Aorta (tissue), 5 donors: ENCODE measurements at places on chromosomes 3 and 15.

- no peak for DNase-seq
Observed at GRCh38 chr3:180189310-180189648, 152.5 kb upstream of the PEX5L start.

GRCh38 chr3:171284308-171285075 is 175.7 kb downstream of the TNIK start:
- DNase-seq: no peak

DNA sequence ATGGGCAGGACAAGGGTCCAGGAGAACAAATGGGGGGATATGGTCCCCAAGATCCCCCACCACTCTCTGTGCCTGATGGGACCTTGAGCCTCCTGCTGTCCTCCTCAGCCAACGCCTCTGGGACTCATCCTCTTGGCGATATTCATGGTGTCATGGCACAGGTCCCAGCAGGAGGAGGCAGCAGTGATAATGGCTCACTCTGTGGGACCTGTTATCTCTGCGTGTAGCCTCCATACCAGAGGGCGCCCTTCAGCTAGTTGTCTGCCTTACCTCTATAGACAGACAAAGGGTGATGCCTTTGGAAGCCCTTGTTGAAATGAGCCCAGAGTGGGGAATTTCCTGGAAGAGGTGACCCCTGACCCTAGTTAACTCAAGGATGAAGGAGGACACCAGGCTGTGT is 7.4 kb downstream of the ZBTB47 start:
- DNase-seq: no peak

DNA sequence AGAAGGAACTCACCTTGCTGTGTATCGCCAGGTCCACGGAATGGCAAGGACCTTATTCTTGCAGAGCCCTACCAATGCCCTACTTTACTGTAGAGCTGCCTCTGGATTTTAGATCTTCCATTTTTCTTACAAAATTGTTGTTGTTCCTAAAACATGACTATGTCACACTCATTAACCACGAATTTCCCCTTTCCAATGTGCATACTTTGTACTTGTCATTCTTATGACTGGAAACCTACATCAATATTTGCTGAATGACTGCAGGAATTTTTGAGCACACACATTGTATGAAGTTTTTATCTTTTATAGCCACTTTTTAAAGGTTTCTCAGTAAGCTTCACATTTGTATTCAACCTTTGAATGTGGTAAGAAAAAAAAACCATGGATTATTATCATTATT is 35.9 kb upstream of the CMSS1 start:
- DNase-seq: no peak

GRCh38 chr15:78193731-78194567 is 40.4 kb downstream of the ACSBG1 start:
- DNase-seq: no peak

GRCh38 chr15:39251413-39252133 is 329.3 kb upstream of the THBS1 start:
- no peak for DNase-seq

DNA sequence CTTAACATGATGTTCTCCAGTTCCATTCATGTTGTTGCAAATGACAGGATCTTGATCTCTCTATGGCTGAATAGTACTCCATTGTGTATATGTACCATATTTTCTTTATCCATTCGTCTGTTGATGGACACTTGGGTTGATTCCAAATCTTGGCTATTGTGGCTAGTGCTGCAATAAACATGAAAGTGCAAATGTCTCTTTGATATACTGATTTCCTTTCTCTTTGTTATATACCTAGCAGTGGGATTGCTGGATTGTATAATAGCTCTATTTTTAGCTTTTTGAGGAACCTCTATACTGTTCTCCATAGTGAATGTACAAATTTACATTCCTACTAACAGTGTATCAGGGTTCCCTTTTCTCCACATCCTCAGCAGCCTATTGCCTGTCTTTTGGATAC is 5.9 kb upstream of the RBP2 start:
- DNase-seq: no peak

DNA sequence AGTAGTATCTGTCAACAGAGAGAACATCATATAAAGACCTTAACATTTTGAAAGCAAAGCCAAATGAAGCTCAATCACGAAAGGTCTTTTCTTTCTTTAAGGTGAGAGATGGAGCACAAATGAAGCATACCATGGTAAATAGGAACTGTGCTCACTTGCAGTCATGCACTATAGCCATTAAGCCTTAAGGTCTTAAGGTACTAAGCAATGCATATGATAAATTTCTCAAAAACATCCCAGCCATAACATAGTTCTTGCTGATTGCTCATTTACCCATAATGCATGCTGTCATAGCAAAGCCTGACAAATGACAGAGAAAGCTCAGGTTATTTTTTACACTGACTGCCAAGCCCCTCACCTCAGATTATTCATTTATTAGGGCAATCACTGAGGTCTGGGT is 214.5 kb downstream of the MECOM start:
- DNase-seq: no peak

DNA sequence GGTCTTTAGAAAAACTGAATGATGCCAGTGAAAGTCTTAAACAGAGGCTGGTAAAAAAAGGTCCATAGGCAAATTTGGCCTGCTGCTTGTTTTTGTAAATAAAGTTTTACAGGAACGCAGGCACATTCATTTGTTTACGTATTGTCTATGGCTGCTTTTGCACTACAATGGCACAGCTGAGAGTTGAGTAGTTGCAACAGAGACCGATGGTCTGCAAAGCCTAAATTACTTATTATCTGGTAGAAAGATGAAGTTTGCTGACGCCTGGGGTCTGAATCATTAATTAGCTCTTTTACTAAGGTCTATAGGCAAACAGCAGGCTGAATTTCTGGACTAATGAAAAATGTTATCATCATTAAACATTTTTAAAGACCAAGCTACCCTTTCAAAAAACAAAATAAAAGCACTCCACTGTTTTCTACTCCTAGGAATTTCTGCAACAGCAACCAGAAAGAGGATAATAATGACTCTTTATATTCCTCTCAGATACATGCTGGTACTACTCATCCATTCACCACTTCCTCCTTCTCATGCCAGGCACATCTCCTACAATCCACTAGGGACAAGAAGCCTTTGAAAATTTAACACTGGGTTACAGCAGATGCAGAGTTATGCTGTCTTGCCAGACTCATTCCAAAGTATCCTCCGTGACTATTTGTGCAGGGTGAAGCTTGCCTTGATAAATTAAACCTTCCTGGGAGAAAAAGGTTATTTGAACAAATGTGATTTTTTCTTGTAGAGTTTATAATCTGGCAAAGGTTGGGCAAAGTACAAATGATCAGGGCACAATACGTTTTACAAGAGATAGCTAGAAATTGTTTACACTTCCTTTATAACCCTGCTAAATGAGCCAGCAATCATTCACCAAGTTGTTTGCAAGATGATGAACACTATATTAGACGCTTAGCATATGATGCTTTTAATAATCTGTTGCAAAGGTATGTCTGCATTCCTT is 6.0 kb downstream of the GATM start:
- DNase-seq: no peak

GRCh38 chr15:100124936-100125335 is 216.8 kb downstream of the ADAMTS17 start:
- DNase-seq: no peak

GRCh38 chr15:39199076-39199475 is 381.8 kb upstream of the THBS1 start:
- DNase-seq: no peak

DNA sequence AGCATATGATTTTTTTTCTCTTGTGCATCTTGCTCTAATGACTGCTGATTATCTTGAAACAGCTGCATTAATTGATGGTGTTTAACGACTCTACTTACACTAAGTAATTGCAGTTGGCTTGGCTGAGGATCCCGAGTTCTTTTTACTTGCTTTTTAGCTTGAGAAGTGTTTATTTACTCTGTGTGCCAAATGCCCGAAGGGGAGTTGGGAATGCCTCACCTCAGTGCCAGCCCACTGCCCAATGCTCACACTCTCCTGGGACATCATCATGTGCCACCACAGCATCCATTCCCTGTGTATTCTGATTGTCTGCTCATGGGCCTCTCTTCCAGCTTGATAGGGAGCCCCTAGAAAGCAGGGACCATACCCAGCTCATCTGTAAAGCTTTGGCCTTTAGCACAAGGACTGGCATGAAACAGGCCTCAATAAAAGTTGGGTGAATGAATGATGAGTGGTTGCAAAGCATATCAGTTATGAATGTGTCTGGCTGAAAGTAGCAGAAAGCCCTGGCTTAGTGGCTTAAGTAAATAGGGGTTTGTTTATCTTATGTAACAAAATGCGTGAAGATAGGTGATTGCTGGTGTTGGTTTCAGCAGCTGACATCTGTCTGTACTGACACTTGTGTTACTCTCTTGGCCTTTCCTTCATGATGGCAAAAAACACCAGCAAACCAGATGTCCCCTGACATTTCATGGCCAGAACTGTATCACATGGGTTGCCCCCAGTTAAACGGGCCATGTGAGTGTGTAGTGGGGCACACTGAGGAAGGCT is 8.1 kb downstream of the PXYLP1 start:
- DNase-seq: no peak

GRCh38 chr3:67940210-67940952 is 286.0 kb upstream of the SUCLG2 start:
- DNase-seq: no peak

DNA sequence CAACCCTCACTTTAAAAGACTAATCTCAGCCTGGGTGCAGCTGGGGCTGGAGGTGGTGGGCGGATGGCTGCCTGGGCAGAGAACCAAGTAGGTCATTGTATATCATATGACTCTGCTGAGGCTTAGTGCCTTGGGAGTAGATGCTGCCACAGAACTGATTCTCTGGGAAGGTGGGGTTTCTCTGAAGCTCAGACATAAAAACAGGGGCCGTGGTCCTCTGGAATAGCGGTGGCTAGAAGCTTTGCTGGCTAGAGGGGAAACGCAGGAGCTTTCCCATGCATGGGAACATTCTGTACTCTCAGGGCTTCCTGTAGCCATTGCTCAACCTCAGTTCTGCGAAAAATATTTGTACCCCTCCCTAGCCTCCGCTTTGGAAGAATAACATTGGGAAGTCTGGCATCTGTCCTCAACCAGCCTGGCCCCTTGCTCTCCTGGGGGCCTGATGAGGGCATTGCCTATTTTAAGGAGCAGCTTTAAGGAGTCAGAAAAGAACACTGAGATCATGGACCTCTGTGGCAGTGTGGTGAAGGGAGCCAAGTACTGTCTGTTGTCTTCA is 14.7 kb downstream of the TIMP4 start:
- peak; percentile 69 for DNase-seq

DNA sequence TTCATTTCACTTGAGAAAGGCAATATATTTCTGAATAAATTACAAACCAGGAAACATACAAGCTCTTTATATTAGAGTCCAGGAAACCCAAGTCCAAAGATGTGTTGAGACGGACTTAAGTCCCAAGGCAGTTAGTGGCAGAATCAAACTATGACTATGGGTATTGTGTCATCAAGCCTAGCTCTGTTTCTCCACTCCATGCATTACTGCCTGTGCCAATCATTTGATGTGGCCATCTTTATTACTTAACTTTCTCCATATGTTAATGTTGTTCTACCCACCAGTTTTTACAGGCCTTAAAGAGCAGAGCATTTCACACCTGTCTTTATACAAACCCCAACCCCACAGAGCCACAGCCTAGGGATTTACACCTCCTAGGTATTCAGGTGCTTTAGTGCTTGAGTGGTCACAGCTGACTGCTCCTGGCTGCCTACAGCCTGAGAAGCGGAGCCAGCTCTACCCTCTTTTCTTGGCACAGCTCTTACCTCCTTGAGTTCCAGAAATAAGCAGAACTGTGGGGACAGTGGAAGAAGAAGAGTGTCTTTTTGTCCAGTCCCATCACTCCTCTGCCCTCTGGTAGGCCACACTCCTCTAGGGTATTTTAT is 92.1 kb downstream of the DTWD1 start:
- no peak for DNase-seq

- no peak for DNase-seq
Observed at GRCh38 chr3:13563911-13564310, 15.0 kb downstream of the FBLN2 start.

DNA sequence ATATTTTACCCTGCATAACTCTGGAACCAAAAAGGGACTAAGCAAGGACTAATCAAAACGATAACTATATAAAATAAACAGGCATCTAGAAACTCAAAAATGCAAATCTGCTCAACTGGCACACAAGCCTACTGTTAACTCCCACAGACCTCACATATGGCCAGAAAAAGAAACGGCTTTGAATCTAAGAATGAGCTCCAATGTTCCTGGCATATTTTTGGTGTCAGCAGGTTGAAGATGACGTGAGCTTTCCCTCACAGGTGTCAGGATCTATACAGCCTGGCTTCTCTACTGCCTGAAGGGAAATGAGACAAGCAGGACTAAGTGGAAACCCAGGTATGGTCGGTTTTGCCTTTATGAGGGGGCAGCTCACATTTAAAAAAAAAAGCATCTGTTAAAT is 120.1 kb upstream of the SPATA12 start:
- DNase-seq: no peak

GRCh38 chr3:168801794-168802193 is 706.1 kb upstream of the GOLIM4 start:
- no peak for DNase-seq

- DNase-seq: no peak
Observed at GRCh38 chr3:143266927-143267326, 147.4 kb downstream of the CHST2 start.

DNA sequence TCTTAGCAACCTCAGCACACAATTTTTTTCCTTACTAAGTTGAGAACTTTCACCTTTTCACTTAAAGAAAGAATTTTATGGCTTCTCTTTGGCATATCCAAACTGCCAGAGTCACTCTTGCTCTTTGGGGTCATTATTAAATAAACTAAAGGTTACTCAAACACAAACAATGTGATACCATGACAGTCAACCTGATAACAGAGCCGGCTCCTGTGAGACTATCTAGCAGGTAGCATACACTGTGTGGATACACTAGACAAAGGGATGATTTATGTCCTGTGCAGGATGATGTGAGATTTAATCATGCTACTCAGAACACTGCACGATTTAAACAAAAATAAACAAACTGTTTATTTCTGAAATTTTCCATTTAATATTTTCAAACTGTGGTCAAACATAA is 35.6 kb downstream of the LRRFIP2 start:
- DNase-seq: no peak

- no peak for DNase-seq
Observed at GRCh38 chr3:64765947-64766346, 78.1 kb upstream of the ADAMTS9 start.

DNA sequence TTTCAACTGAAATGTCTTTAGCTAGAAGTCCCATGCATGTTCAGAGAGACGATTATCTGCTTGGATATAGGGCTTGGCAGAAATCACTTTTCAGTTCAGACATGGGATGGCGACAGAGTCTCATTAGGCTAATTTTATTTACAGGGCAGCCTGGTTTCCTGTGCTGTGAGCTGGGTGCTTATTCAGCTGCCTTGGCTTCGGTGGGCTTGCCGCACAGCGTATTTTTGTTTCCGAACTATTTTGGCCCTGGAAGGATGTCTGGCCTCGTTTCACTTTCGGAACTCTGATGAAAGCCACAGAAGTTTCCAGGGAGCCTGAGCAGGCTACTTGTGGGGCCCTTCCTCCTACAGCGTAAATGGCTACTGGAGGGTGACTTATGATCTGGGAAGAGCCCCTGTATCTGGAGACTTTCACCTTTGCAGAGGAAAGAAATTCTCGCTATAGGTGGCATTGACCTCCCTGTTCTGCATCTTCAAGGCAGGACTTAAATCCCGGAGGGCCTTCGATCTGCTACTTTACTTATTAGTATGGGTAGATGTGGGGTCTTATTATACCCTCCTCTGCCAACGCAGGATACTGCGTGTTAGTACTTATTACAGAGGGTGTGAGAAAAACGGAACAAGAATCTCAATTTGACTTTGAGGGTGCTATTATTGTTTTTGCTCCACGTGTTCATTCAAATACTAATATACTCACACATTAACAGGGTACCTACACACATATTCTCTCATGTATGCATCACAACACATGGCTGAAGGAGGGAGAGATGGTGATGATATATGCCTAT is 364.0 kb upstream of the RBMS3 start:
- peak; percentile 80 for DNase-seq

- no peak for DNase-seq
Observed at GRCh38 chr15:50881121-50882048, 27.1 kb upstream of the AP4E1 start.
